ENCODE measurements at places on chromosomes 16 and 17.

- DNase-seq: no peak
These were observed 15.0 kb downstream of the CA5A start for GRCh38 chr16:87921236-87921773.

DNA sequence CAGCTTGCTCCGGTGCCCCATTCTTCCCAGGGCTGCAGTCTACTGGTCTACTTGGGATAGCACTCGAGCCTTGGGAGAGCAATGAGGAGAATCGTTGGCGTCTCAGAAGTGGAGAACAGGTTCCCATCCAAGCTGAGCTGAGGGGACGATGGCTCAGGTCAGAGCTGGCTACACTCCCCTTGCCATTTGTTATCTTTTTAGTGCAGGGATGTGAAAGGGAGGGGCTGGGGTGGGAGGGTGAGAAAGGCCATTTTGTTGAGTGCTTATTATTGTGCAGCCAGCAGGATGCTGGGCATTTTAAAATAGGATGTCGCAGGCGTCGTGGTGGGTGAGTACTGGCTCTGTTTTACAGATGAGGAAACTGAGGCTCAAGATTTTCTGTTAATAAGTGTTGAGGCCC, 410.8 kb downstream of the SNX29 start:
- DNase-seq: no peak

DNA sequence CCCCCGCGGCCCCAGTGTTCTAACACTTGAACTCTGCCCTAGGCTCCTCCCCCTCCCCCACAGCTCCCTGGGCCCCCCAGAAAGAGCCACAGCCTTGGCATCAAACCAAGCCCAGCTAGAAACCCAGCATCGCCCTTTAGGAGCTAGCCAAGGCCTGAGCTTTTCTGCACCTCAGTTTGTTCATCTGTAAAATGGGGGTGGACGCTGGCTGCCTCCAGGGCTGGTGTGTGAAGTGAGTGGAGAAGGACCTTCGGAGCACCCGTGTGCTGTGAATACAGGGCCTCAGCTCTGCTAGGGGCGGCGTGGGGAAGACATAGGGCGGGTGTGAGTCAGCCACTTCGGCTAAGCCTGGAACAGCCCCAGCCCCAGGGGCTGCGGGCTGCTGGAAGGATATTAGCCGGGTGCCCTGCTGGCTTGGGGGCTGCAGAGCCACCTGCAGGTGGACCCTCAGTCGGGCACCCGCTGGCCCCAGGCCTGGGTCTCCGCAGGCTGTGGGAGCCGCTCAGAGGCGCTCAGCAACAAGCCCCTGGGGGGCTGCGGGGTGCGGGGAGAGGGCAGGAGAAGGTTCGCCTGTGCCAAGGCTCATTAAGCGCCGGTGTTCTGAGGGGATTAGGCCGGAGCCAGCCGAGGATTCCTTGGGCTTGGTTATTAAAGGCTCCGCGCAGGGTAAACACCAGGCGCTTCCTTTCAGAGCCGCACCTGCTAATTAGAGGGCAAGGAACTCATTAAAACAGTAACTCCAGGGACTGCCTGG, 217.0 kb upstream of the CIBAR2 start:
- DNase-seq: no peak

DNA sequence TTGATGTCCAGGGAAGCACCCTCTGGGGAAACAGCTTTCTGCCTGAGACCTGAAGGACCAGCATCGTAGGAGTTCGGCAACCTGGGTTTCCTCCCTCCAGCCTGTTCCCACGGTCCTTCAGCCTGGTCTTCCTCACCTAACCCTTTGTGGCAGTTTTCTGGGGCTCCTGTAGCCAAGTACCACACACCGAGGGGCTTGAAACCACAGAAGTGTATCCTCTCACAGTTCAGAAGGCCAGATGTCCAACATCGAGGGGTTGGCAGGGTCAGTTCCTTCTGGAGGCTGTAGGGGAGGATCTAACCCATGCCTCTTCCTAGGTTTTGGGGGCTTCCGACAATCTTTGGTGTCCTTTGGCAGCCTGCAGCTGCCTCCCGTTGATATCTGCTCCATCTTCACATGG, 381.0 kb upstream of the TNRC6C start:
- no peak for DNase-seq

GRCh38 chr17:31295489-31295871, 1.6 kb downstream of the OMG start:
- DNase-seq: no peak

DNA sequence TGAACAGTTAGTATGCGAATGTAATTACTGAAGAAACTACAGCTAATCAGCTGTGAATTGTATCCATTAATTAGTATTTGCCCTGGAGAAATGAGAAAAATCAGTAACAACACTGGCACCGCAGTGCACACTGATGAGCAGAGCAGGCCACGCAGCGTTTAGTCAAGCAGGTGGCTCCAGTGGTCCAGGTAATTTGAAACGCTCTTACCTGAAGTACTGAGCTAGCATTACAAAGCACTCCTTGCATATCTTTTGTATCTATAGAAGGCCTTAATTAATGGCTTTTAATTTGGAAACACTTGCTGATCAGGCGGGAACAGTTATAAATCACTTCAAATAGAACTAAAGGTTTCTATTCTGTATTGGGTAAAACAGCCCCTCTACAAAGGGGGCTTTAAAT, 76.4 kb downstream of the TOX3 start:
- DNase-seq: no peak

DNA sequence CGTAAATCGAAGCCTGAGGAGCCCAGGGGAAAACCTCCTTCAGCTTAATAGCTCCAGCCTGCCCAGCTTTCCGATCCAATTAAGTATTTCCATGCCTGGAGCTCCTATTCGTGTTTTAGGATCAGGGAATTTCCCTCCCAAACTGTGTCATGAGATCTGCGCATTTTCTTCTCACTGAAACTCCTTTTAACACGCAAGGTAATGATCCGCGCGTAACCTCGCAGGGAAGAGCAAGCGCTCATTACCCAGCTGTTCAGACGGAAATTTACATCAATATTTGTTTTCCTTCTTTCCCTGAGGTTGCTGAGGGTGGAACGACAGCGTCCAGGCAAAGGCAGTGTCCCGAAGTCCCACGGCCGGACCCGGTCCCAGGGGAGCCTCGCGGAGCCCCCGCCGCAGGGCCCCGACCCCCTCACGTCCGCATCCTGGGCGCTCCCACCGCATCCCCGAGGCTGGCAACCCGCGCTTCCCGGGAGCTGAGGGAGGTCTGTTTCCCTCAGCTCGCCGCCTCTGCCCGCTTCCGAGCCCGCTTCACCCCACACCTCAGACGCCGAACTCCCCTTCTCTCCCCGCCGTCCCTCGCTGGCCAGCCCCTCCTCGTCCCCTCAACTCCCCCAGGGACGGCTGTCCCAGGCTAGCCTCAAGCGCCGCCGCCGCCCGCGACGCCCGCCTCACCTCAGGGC, 415 bp downstream of the ABCA5 start:
- no peak for DNase-seq

DNA sequence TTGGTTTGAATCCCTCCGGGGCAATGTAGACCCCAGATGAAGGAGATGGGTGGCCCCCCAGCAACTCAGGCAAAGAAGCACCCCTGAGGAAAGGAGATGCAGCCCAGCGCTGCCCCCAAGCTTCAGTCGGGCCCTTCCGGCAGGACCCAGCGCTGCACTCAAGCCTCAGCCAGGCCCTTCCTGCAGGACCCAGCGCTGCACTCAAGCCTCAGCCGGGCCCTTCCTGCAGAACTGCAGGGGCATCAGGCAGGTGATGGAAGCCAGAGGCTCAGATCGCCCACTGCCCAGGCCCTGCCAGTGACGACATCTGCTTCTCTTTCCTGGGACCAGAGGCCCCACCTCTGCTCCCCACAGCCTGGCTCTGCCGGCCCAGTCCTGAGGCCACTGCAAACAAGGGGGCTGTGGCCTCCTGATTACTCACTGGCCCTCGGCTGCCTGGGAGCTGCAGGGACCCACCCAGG, 7.8 kb downstream of the SOX8 start:
- no peak for DNase-seq

DNA sequence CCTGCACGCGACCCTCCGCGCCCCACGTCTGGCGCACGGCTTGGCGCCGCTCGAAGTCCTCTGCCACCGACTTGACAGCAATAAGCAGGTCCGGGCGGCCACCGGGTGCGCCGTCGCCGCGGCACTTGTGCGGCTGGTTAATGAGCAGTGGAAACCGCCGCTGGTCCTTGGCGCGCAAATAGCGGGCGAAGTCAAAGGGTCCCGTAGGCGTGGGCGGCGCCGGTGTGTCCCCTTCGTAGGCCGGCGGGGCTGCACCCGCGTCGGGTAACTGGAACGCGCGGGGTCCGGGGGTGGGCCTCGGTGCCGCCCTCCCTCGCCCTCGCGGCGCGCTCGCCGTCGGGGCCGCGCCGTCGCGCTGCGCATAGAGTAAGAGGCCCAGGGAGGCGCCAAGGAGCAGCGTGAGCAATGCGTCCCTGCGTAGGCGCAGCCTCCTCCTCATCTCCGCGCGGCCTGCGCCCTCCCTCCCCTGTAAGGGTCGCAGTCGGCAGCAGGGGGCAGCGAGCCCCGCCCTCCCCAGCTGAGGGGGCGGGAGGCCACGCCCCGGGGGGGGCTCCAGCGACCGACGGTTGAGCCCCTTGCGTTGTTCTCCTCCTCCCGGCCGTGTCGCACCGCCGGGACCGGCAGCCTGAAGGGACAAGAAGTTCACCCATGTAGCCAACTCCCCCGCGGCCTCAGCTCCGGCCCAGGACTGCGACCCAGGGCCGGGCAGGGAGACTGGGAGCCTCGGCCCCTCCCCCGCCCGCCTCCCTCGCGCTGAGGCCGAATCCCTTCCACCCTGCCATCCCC, 558 bp downstream of the B3GNT9 start:
- no peak for DNase-seq

GRCh38 chr16:5463820-5464219, 366.2 kb upstream of the EEF2KMT start:
- no peak for DNase-seq

GRCh38 chr17:42702446-42702845, 20.1 kb downstream of the CNTNAP1 start:
- no peak for DNase-seq

DNA sequence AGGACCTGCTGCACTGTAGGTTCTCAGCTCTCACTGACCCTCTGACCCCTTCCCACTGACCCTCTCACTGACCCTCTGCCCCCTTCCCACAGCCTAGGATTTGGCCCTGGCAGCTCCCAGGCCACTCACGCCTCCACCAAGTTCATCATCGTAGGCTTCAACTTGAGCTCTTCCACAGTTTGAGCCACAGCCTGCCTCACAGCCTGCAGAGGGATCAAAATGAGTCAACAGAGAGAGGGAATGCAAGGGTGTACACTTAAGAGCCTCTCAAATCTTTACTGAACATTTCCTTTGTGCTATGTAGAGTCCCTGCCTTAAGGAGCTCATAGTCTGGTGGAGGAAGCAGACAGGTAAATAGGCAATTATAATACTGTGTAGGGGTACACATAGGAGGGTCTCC, 12.1 kb downstream of the HEATR9 start:
- DNase-seq: no peak

- no peak for DNase-seq
These were observed 18.7 kb downstream of the TMEM235 start for GRCh38 chr17:78249818-78250806.

GRCh38 chr16:53839150-53839549, 135.2 kb downstream of the FTO start:
- no peak for DNase-seq

DNA sequence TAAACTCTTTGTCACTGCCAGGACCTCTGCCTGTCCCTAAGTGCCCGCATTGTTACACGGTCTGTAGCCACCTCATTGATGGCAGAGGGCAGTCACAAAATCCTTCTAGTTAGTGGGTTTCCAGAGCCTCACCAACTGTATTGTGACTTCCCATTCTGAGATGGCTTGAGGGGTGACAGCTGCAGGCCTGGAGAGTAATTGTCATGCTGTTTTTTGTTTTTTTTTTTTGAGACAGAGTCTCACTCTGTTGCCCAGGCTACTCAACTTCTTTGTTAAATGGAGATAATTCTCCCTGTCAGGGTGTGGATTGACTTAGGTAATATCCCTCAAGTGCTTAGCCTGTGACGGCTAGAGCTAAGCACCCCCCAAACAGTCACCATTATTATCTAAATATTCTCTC, 77.9 kb downstream of the SDR42E1 start:
- DNase-seq: no peak

- DNase-seq: no peak
These were observed 10.1 kb downstream of the LITAF start for GRCh38 chr16:11576427-11577289.

DNA sequence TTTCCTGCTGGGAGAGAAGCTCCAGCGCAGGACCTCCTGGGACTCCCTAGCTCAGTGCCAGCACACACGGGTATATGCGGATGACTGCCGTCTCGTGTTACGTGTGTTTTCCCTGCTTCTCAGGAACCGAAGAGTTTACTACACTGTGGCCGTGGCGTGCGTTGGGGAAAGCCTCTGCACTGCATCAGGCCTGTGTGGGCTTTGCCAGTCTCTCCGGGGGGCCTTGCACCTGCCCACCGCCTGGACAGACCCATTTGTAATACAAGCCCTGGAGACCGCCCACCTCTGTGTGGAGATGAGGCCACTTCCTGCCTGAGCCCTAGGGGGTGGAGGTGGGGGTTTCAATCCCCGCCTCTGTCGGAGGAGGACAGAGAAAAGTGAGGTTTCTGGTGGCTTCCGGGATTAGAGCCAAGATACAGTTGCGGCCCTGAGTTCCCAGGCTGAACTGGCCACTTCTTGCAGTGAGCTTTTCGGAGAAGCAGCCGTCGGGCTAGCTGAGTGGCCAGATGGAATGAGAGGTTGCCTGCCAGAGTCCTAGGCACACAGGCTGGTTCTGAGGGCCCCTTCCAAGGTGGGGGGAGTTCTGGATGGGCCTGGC, 43.4 kb upstream of the GSE1 start:
- DNase-seq: no peak

- no peak for DNase-seq
These were observed 2.8 kb upstream of the SHISA9 start for GRCh38 chr16:12898551-12898950.
